ENCODE measurements at places on chromosomes 7 and 10.

- no peak for DNase-seq
Observed at GRCh38 chr10:70782746-70783680, 2.2 kb downstream of the TBATA start.

DNA sequence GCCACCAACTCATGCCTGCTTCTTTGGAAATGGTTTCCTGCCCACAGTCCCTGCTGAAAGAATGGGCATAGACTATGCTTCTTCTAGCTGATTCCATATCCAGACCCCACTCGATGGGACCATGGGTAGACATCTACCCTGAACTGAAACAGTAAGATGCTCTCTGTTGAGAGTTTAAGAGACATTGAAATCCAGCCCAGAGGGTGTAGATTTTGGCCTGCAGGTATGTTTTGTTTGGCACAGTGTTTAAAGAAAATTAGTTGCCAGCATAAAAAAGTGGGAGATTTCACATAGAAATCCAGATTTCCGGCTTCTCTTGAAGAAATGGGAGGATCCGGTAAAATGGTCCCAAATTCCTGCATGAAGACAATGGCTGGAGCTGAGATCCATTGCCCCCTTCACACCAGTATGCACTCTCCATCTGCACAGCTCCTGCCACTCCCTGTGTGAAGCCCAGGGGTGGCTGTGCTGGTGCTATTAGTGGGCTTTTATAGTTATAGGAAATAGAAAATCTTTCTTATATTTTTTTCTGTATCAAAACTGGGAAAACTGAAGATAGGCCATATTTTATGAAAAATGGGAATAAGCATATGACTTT, 218.1 kb downstream of the PTEN start:
- no peak for DNase-seq

- no peak for DNase-seq
Observed at GRCh38 chr10:113665806-113666354, 2.0 kb upstream of the NRAP start.

DNA sequence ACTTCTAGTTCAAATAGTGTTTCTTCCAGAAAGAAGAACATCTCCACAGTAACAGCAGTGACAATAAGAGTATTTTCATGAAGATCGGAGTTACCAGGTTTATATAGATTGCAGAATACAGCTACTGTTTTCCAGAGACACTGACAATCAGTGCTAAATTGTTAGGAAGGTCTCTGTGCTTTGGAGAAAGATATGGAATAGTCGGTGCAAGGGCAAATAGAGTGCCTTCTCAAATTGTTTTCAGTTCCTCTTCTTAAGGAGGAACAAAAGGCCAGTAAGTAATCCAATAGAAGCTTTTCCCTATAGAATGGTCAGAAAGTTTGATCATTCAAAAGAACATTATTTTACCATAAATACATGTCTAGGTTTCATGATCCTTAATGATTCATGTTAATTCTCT, 2.6 kb upstream of the KIAA1217 start:
- no peak for DNase-seq

GRCh38 chr10:25666276-25666675, 267.8 kb upstream of the MYO3A start:
- DNase-seq = no peak

- DNase-seq = no peak
Observed at GRCh38 chr7:84865560-84865959, 321.3 kb downstream of the SEMA3D start.

GRCh38 chr7:21972397-21972784, 26.7 kb upstream of the CDCA7L start:
- DNase-seq = no peak

DNA sequence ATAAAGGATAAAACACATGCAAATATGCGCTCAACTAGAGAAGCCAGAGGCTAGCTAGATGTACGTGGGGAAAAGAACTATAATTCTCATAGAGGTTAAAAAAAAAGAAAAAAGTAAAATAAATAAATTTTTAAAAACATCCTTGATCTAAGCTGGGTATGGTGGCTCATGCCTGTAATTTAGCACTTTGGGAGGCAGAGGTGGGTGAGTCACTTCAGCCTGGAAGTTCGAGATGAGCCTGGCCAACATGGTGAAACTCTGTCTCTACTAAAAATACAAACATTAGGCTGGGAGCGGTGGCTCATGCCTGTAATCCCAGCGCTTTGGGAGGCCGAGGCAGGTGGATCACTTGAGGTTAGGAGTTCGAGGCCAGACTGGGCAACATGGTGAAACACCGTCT, 18.6 kb upstream of the HSPA12A start:
- DNase-seq = no peak

- DNase-seq = no peak
Observed at GRCh38 chr7:116521046-116521664, 3.7 kb upstream of the CAV1 start.

- no peak for DNase-seq
Observed at GRCh38 chr10:27450225-27450624, 53.9 kb upstream of the RAB18 start.

- no peak for DNase-seq
Observed at GRCh38 chr7:140745266-140746058, 49.0 kb downstream of the NDUFB2 start.

GRCh38 chr10:129704786-129705525, 237.9 kb downstream of the MGMT start:
- no peak for DNase-seq

DNA sequence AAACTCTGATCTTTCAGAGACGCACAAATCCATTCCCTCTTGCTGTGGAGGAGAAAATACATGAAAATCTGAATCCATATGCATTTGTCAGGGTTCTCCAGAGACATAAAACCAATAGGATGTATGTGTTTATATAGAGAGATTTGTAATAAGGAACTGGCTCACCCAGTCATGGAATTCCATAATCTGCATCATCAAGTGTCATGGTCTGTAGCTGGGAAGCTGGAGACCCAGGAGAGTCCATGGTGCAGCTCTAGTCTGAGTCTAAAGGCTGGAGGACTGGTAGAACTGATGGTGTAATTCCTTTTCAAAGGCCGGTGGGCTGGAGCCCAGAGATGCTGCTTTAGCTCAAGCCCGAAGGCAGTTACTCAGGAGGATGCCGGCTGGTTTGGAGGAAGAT, 134.0 kb downstream of the TCF7L2 start:
- no peak for DNase-seq

DNA sequence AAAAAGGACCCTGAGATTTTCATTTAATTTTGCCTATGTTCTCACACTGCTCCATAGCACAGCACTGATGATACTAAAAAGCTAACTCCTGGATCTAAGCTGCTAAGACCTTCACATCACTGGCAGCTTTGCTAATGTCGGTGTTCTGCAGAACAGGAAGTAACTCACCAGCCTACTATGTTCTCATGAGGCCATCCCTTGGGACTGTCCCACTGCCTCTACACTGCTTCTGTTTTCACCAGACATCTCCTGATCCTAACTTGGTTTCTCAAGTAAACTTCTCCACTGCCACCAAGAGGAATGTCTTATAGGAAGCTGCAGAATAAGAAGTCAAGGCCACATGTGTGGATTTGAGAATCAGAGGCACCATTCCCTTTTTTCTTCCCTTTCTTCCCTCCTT, 15.1 kb downstream of the HTR7 start:
- DNase-seq = no peak

- no peak for DNase-seq
Observed at GRCh38 chr7:75856536-75856935, 22.3 kb upstream of the RHBDD2 start.

DNA sequence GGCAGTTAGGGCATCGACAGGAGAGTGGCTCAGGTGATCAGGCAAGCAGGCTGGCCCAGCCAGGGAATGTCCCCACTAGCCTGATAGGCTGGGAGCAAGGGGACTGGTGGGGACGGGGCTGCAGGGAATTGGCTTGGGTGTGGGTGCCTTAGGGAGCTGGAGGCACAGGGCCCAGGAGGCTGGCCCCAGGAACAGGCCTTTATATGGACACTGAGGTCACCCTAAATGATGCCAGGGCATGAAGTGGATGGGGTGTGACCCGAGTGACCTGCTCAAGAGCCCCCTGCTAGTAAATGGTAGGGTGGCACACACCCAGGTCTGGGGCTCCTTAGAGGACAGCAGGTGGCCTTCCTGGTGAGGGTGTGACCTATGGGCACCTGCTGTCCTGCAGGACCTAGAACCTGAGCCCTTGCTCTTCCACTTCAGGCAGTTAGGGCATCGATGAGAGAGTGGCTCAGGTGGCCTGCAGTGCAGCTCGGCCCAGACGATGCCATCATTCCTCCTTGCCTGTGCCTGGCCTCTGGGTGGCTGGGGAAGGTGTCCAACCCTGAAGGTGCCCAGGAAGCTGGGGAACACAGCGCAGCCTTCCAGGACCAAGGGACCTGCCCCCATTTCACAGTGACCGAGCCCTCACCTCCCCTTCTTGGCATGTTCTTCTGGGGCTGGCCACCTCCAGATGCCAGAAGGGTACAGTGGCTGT, 51.7 kb upstream of the LEP start:
- DNase-seq = no peak

DNA sequence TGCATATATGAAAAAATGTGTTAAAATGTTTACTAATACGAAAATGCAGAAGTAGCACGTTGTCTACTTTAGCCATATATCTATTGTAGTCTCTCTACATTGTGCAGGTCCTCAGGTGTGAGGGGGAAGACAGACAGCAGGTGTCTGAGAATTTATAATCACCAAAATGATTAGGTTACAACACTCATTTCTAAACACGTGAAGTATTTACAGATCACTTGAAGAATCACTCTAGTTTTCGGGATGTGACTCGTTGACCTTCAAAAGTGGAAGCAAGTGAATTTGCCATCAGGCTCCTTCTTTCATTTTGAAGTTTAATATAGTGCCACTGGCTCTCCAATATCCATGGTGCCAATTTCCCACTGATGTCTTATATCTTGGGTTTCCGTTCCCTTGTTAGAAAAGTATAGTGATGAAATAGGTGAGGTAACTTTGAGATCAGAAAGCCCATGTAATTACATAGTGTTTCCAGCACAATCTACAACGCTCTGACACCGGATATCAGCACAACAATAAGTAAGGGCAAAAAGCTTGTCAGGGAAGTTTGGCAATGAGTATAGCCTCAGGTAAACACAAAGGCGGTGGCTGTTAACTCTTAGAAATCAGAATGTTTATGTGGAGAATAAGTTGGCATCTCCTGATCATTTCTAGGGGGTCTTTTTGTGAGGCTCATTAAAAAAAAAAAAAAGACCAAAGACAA, 57.5 kb upstream of the SP4 start:
- no peak for DNase-seq

All from naive thymus-derived CD8-positive, alpha-beta T cell (primary cell).